ENCODE measurements at places on chromosomes 4 and X.

DNA sequence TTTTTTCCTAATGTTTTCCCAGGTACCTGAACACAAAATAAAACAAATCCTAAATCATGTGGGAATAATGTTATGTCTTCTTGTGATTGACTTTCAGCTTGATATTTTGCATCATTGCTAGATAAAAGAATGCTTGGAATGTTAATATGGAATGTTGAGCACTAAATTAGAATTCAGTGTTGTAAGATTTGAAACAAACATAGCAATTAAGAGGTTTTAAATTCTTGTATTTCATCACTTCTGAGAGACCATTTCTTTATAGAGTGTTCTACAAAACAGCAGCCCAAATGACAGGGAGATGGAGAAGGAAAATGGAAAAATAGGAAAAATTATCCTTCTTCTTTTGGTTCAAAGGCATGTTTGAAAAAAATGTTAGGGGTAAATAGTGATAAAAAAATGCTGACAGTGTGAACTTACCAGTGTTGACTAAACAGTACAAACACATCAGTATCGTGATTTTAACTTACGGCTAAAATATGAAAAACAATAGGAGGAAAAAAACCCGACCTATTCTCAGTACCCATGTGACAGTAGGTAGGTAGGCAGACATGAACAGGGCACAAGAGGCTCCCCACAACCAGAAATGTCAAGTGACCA is 102.6 kb upstream of the PDE5A start:
- no peak for DNase-seq

- DNase-seq, result no peak
Observed at GRCh38 chr4:107122736-107123135, 86.6 kb upstream of the DKK2 start.

- no peak for DNase-seq
Observed at GRCh38 chr4:181863856-181864255, 379.3 kb upstream of the TENM3 start.

DNA sequence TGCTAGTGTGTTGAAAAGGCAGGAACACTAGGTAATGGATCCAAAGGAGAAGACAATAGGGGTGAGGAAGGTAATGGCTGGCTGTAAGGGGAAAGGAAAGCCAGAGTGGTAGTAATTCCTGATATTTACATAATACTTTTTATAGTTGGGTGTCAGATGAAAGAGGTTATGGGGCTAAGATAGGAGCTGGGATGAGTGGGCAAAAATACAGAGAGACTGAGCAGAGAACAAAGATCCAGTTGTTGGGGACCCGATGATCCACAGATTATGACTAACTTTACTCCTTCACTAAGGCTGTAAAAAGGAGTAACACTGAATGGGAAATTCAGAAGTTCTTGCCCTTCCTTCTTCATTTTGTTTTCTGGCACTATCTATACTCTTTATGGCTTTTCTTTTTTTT is 138.2 kb downstream of the KLHL13 start:
- no peak for DNase-seq

DNA sequence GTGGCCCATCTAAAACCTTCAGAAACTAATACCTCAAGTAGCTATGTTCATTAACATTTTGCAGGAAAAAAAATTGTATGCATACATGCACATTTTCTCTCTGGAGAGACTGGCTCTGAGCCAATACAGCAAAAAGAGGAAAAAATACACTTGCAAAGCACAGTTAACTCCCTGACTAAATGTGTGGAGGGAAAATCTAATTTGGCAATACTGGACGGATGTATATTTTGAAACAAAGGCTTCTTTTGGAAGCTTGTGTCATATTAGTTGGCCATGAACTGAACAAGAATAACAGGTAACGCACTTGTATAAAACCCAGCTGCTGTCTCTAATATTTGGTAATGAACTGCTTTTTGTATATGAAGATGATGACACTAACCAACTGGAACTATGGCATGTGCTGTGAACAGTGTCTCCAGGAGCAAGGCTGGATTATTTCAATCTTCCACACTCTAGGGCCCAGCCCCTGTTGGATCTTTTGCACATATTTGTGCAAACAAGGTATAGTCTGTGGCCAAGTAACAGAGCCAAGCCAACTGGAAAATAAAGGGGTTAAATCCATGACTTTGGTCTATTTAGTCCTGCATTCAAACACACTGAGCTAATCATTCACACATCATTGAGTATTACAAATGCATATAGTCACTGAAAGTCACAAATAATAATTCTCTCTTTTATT is 67.9 kb upstream of the NRK start:
- DNase-seq, result no peak

DNA sequence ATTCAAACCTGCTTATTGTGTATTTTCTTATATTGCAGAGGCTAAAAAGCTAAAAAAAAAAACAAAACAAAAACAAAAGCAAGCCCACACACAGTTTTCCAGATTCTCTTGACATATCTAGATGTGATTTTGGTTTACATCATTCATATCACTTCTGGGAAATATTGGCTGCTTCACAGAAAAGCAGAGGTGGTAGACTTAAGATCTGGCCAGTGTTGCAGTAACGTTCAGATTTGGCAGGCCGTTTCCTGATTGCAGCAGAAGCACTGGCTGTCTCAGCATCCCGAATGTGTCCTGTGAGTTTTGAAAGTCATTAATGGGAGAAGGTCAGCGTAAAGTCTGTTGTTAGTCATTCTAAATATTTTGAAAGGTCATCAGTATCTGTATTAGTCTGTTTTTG is 2062.0 kb downstream of the ARAP2 start:
- DNase-seq, result no peak

DNA sequence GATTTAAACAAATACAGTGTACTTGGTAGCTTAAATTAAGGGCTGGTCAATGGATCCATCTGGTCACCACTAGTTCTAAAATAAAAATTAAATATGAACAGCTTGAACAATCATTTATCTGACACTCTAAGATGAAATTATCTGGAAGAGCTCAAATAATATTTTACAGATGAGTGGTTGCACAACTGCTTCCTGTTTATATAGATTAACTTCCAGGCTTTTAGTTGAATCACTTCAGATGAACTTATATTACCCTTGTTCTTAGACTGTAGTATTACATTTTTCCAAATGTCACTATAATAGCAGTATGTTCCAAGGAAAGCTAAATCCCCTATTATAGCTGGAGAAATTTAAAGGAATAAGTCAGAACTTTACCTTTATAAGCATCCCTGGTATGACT is 92.4 kb upstream of the SMIM10 start:
- DNase-seq, result no peak

DNA sequence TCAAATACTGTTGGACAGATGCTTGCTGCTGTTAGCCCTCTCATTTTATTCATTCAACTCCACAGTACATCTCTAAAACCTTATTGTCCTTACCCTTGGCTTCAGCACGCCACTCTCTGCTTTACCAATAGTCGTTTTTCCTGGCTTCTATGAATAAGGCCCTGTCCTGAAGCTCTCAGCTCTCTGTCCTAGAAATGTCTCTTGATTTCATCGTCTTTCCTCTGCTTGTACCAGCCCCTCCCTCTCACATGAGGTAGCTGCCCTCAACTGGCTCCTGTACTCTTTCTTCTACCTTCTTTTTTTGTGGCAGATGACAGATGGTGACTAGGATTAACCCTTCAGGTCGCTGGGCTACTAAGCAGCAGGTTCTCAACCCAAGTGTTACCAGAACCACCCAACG is 11.4 kb downstream of the ADGRA3 start:
- DNase-seq, result no peak

- DNase-seq, result no peak
Observed at GRCh38 chrX:143580266-143580665, 55.6 kb downstream of the SLITRK4 start.

DNA sequence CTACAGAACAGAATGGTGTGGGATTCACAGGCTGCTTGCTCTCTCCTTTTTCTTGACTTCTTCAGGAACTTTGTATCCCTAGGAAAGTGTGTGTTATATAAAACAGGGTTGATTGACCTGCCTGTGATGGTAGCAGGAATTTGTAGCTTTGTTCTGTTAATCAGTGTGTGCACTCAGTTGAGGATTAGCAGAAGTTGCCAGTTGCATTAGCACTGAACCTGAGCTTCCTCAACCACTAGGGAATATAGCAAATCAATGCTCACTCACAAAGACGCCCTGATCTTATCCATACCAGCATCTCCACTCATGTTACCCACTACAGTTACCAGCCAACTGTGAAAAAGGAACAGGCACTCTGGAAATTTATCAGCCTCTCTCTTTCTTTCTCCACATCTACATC is 319.1 kb upstream of the EMCN start:
- DNase-seq, result no peak

- no peak for DNase-seq
Observed at GRCh38 chr4:76965866-76966579, 16.5 kb downstream of the SEPTIN11 start.

- no peak for DNase-seq
Observed at GRCh38 chrX:13761606-13762414, 27.3 kb downstream of the OFD1 start.

GRCh38 chr4:10353110-10353509 is 104.1 kb downstream of the ZNF518B start:
- DNase-seq, result no peak

DNA sequence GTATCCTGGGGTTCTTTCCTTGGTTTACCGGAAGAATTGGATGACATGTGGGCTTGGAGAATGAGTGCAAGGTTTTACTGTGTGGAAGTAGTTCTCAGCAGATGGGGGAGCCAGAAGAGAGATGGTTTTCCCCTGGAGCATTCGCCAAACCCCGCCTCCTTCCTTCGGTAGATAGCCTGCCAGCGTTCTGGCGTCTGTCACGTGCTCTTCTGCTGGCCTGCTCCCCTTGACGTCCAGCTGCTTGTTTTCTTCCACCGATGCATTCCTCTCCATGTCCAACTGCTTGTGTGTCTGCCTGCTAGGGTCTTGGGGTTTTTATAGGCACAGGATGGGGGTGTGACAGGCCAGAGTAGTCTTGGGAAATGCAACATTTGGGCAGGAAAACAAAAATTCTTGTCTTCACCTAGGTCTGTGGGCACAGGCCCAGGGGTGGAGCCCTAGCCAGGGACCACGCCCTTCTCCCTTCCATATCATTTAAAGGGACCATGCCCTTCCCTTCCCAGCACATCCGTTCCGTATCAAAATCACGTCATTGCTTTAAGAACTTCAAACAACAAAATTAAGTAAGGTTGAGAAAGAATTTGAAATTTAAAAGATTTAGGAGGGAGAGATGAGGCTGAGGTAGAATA is 538.7 kb upstream of the SMIM31 start:
- no peak for DNase-seq

DNA sequence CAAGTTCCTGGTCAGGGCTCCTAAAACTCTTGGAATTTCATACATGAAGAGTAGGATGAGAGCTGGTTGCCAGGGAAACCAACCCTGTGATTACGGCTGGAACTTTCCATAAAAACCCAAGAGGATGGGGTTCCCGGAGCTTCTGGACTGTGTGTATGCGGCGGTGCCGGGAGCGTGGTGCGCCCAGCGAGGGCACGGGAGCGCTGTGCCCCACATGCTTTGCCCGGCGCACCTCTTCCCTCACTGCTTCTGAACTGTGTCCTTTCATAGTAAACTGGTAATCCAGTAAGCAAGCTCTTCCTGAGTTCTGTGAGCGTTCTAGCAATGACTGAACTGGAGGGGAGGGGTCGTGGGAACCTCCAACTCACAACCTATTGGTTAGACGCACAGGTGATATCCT is 152.6 kb downstream of the AFAP1 start:
- DNase-seq, result no peak

- DNase-seq, result no peak
Observed at GRCh38 chr4:171534391-171534790, 278.8 kb upstream of the GALNTL6 start.

DNA sequence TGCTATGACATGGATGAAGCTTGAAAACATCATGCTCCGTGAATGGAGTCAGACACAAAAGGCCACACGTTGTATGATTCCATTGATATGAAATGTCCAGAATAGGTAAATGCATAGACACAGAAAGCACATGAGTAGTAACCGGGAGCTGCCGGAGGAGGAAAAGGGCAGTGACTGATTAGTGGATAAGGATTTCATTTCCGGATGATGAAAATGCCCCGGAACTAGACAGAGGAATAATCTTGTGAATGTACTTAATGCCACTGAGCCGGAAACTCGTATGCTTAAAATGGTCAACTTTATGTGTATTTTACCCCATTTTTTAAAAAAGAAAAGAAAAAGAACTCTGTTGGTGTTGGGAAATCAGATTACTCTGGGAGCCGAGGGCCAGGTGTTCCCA is 112.7 kb upstream of the FAM9B start:
- no peak for DNase-seq

- DNase-seq, result no peak
Observed at GRCh38 chrX:3584415-3584996, 128.9 kb downstream of the PRKX start.

- DNase-seq, result no peak
Observed at GRCh38 chr4:128974136-128974581, 119.2 kb downstream of the SCLT1 start.

- DNase-seq, result no peak
Observed at GRCh38 chrX:18017411-18017810, 156.3 kb upstream of the RAI2 start.

- no peak for DNase-seq
Observed at GRCh38 chrX:124764354-124764753, 418.0 kb downstream of the SH2D1A start.

DNA sequence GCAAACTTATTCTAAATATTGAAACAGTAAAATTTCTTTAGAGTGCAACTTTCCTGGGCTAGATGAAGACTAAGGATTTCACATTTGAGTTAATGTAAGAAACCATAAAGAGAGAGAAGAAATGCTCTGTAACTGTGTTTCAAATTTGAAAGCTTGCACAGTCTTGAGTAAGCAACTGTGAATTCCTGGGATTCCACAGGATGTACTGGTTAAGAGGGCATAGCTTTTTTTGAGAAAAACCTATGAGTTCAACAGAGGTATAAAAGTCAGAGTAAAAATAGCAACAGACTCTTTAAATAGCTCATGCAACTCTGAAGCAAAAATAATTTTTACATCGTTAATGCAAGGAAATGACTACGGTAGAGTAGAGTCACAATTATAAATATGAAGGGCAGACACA is 25.5 kb downstream of the ZNF330 start:
- DNase-seq, result no peak

GRCh38 chrX:31421441-31421840 is 349.6 kb upstream of the FTHL17 start:
- DNase-seq, result no peak

DNA sequence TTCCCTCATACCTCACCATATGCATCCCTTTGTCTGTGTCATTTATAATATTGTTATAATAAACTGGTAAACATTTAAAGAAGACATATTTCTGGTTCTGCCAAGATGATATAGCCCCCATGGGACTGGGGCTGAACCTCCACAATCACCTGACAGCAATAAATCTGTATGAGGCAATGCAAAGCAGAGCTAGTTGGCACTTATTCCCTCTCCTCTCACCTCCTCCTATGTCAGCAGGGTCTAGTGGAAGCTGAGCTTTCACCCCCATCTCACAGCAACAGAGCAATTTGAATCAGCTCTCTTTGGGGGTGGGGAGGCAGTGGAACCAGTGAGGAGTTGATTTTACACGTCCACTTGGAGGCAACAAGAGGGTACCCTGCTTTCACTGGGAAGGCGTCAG is 206.9 kb downstream of the AR start:
- no peak for DNase-seq

GRCh38 chr4:145545031-145545430 is 63.4 kb downstream of the SMAD1 start:
- no peak for DNase-seq

All from stimulated activated CD4-positive, alpha-beta T cell treated with anti-CD3 and anti-CD28 coated beads, Interleukin-1b, Interleukin-23, amount 100 ng/mL, for 24 hours (primary cell).